ENCODE measurements at places on chromosomes 3 and 15.

DNA sequence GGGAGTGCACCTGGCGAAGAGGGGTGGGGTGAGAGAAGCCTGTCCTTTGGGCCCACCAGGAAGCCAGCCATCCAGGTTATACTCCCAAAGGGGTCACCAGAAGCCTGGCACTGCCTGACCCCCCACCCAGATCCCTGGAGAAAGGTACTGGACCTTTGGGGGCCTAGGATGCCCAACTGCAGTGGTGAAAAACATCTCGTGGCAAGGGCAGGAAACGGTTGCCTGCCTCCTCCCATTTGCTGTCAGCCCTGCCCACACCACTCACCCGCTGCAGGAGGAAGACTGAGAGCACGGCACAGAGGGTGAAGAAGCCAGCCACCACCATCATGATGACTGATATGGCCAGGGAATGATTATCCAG, 2.2 kb upstream of the ULK3 start:
- DNase-seq, result no peak

- no peak for DNase-seq
Measured at GRCh38 chr15:63395730-63396151, 14.1 kb upstream of the CA12 start.

DNA sequence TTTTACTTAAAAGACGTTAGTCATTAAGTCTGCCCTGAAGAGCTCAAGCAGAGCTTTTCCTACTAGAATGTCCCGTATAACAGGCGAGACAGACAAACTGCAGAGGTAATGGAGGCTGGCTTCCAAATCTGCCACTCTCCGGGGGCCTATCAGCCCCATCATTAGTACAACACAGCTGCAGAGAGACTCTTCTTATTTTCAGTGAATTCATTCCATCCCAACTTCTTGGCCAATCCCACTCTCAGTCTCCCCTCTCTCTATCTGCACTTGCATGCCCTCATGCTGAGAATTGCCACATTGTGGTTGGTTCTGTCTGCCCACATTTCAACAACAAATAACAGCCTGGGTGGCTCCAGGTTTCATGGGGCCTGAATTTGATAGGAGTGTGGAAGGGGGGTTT, 412.7 kb downstream of the ERC2 start:
- DNase-seq, result no peak

GRCh38 chr3:58672451-58672850, 5.9 kb upstream of the FAM3D start:
- no peak for DNase-seq

DNA sequence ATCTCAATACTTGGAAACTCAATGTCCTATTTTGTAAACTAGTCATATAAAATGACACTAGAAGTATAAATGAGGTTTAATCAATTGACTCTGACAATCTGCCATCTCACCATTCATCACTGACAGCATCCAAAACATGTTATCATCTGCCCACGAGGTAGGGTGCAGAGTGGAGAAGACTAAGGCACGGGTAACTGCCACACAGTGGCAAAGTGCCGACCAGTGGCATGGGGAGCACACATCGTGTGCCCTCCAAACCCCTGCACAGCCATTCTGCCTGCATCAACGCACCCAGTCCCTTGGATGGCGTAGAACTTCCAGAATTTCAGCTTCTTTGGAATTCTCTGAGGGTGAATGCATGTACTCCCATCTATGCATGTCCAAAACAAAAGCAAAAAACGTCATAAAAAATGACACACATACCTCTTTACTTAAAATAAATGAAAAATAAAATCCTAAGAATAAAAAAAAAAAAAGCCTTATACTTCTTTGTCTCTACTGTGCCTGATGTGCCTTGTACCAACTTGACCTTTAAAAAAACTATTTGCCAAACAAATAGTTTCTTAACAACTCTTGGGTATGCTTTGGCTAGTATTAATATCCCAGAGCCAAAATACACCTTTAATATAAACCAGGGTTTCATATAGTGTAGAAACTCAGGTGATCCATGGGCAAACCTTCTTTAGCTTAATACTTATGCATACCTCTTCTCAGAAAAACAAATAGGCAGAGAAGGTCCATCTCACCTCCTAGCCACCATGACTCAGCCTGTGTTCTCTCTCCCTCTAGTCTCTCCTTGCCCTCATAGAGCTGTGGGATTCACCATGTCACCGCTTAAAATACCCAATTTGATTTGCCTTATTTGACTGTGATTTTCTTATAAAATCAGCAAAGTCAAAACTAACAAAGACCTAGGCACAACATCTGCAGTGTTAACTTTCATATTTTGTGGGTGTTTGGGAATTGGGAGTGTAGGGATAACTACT, 12.7 kb downstream of the CPOX start:
- no peak for DNase-seq

DNA sequence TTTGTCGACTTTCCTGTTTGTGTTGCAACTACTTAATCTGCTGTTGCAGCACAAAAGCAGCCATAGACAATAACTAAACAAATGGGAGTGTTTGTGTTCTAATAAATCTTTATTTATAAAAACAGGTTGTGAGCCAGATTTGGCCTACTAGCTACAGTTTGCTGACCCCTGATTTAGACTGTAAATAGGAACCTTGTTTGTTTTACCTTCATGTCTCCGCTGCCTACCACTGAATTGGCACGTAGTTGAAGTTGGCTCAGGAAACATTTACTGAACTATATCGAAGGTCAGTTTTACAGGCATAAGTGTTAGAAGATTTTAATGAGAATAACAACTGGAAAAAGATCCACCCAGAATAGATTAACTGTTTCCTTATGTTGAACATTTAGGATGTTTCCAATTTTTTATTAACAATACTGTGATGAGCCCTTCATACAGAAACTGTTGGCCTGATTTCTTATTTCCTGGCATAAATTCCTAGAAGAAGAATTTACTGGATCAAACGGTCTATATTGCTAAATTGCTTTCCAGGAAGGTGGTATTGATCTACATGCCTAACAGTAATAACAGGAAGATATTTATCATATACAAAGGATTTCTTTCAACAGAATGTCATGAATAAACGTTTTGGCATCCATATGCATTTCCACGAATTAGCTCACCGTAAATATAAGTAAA, 156.2 kb upstream of the NR2E3 start:
- DNase-seq, result no peak

- DNase-seq, result no peak
Measured at GRCh38 chr3:11370191-11370590, 98.0 kb downstream of the ATG7 start.

GRCh38 chr3:13880811-13881156, 913 bp upstream of the WNT7A start:
- no peak for DNase-seq

- no peak for DNase-seq
Measured at GRCh38 chr3:54538346-54538745, 389.5 kb downstream of the LRTM1 start.

- DNase-seq, result no peak
Measured at GRCh38 chr3:99765042-99765942, 52.4 kb upstream of the CMSS1 start.

DNA sequence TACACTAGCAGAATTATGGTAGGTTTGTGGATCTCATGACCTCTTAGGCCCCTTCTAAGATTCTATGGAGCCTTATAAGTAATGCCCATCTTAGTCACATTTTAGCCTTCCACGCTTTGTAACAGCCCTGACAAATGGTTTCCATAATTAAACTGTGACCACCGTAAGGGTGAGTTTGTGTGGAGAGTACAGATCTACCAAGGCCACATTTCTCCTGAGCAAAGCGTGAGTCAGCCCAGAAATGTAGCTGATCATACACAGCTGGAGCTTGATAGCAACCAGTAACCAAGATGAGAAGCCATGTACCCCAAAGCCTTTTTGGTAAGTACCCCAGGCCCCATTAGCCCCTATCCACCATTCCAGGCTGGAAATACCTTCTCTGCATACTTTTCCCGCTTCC, 31.7 kb downstream of the CHAC1 start:
- no peak for DNase-seq

DNA sequence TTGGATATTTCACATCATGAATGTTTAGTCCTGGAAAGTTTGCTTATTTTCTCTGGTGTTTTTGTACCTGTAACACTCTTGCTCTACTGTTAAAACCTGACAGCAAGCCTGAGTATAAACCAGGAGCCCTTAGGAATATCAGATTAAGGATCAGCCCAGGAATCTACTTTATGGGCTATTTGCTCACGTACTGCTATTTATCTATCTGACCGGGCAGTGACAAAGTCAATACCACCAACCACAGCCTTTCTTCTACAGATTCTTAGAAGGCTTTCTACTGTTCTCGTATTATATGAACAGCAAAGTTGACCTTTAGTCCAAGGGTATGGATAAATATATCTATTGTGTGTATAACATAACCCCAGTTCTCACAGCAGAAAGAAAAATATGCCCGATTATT, 521.2 kb downstream of the RBMS3 start:
- DNase-seq, result no peak

- no peak for DNase-seq
Measured at GRCh38 chr3:185021256-185021655, 131.6 kb downstream of the C3orf70 start.

DNA sequence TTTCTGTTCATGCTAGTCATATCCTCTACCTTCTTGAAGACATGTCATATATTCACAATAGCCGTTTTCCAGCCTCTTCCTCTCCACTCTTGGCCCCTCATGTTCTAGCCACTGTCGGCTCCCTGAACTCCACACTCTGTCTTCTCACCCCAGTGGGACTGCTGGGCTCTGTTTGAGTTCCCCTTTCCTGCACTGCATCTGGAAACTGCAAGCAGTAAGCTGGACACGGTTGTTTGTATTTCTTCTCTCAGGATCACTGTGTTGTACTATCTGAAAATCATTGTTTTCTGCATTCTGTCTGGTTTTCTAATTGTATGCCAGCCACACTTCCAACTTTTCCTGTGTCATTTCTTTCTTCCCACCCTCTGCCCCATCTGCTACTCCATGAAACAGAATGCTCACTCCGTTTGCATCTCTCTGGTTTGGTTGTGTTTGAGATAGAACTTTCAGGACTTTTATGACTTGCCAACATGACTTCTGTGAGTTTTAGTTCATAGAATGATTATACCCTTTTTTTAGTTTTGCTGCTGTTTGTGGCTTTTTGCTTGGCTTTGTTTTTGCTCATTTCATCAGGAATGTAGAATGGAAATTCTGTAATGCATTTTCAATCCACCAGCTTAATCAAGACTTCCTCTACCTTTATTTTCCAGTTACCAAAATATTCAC, 192.3 kb downstream of the PLCL2 start:
- DNase-seq, result no peak

DNA sequence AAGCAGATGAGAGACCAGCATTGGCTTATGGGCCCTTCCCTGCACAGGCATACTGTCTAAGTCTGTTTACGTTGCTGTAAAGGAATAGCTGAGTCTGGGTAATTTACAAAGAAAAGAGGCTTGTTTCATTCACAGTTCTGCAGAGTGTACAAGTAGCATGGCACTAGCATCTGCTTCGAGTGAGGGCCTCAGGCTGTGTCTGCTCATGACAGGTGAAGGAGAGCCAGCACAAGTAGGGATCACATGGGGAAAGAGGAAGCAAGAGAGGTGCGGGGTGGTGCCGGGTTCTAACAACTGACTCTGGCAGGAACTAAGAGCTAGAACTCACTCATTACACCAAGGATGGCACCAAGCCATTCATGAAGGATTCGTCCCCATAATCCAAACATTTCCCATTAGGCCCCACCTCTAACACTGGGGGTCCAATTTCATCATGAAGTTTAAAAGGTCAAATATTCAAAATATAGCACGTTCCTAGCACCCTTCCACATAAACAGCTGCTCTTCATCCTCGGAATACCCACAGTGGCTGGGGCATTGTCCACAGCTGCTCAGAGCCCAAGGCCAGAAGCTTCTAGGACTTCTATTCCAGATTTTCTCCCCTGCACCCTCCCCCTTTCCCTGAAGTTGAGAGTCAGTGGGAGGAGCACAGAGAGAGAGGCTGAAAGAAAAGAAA, 5.6 kb downstream of the RTP3 start:
- no peak for DNase-seq

- DNase-seq, result no peak
Measured at GRCh38 chr3:118227191-118227590, 807.5 kb downstream of the IGSF11 start.

- DNase-seq, result no peak
Measured at GRCh38 chr3:120088622-120089021, 5.6 kb downstream of the GSK3B start.

GRCh38 chr3:7630351-7630911, 769.5 kb downstream of the GRM7 start:
- no peak for DNase-seq

- no peak for DNase-seq
Measured at GRCh38 chr15:40297356-40297755, 10.4 kb downstream of the PLCB2 start.

- no peak for DNase-seq
Measured at GRCh38 chr3:138908846-138909245, 38.1 kb downstream of the FOXL2 start.

DNA sequence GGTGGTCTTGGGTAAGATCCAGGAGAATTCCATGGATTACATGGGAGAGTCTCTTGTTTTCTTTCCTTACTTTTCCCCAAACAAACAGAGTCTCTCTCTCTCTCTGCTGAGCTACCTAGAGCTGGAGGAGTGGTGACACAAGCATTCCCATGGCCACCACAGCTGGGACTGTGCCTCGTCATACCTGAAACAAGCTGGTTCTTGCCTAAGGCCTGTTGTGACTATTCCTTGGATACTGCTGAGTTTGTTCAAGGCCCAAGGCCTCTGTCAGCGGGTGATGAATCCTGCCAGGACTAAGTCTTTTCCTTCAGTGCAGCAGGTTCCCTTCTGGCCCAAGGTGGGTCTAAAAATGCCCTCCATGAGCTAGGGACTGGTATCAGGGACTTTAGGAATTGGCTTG, 378.1 kb upstream of the ZNF385D start:
- DNase-seq, result no peak

GRCh38 chr15:60525341-60526039, 46.5 kb upstream of the ICE2 start:
- no peak for DNase-seq

- DNase-seq, result no peak
Measured at GRCh38 chr3:10926811-10927521, 65.6 kb upstream of the SLC6A1 start.

DNA sequence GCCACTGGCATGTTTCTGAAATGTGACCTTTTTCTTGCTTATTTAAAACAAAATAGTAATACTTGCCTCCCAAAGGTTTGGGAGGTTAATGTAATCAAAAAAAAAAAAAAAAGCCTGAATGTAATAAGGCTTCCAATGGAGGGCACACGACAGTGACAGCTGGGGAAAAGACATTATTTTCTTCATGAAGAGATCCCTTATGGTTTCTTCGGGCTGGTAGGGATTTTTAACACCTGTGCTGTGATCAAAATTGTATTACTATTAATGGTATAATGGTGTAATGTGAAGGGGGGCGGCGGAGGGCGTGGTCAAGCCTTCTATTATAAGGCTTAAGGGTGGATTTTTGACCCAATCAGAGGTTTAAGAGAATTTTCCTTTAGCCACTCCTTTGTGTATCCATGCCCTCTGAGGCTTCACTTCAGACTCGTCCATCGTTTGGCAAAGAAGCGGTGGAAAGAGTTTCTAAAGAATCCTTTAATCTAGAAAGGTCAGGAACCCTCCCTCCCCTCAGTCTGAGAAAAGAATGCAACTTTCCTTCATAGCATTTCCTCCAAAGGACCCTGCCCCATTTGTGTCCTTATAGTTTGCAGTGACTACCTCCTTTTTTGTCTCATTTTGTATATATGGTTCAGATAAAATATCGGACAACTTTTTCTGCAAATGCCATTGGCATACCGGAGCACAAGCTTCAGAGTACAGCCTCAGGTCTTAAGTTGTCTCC, 89.5 kb upstream of the CHD2 start:
- DNase-seq, result no peak
